ENCODE measurements at places on chromosomes 3 and 15.
A peak's percentile ranks its signal among the peaks of the same experiment; 100 is the strongest.

DNA sequence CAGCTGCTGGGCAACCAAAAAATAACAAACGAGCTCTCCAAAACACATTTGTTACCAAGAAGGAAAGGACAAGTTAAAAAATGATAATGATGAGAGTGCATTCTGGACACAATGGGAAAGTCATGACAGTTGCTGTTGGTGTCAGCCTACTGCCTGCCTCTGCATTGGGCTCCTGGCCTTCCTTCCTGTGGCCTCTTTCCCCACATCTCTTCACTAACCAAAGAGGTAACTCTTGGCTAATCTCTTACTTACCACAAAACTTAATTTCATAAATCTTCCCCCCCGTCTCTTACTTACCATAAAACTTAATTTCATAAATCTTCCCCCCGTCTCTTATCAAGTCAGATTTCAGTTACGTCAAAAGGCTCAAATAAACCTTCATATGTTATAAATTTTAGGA, 58.6 kb downstream of the AGTR1 start:
- no peak for DNase-seq

DNA sequence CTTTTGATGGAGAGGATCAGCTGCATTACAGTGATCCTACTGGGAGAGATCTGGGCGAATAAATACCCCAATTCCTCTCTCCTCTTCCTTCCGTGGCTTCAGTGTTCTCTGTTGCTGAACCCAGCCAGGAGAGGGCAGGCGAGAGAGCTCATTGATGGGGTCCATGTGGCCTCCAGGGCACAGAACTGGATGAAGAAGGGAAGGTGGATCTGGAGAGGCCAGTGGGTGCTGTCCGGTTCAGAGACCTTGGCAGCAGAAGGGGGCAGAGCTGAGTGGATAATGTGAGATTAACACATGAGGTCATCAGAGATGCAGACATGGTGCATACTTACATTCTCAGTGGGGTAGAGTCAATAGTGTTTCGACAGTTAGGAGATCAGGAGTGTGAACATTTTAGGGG, 193.6 kb downstream of the CLSTN2 start:
- DNase-seq, result no peak

GRCh38 chr15:29670266-29670665, 152.0 kb downstream of the TJP1 start:
- no peak for DNase-seq

GRCh38 chr3:62378311-62378789, 5.0 kb upstream of the FEZF2 start:
- DNase-seq, result no peak

DNA sequence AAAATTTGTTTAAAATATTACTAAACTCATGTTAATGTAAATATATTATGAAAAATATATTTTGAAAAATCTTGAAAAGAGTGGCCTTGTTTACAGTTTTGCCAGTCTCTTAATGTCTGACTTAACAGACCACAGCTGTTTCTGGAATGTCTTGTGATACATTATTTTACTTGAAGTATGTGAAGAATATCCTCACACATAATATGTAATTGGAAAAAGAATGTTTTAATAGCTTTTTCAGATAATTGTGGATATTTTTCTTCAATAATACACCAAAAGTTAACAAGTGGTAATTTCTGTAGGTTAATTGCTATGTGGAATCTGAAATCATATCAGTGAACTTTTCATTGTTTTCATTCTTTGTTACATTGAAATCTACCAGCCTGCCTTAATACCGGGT, 101.3 kb downstream of the UBE2E2 start:
- DNase-seq, result no peak

DNA sequence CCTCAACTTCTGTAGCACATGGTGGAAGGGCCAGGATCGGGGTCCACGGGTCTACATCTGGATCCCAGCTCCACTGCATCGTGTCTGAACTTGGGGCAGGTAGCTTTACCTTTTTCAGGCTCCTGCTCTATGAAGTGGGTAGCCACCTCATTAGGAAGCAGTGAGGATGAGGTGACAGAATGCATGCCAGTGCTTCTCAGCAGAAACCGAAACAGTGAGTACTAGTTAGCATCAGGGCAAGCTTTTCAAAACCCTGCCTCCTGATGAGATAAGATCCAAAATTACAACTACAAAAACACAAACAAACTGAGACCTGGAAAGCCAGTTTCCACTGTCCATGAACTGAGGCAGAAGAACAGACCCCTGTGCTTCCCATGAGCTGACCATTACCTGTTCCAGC, 77.4 kb downstream of the ANXA2 start:
- DNase-seq, result no peak

- no peak for DNase-seq
These were observed 130.0 kb upstream of the TJP1 start for GRCh38 chr15:29952225-29952624.

DNA sequence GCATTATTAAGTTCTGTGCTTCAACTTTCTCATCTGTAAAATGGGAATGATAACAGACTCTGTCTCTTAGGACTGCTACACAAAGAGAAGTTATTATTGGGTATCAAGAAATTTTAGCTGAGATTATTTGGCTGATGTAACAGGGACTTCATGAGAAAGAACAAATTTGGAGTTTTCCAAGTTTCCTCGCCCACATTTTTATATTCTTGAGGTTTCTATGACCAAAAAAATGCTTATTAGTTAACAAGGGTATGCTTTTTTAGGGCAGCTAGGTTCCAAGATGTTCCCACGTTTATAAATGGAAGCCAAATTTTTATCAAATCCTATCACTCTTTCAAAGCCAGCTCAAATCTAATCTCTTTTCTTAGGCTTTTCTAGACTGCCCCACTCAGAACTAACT, 50.6 kb upstream of the C3orf80 start:
- DNase-seq, result no peak

- no peak for DNase-seq
These were observed 30.7 kb upstream of the USP3 start for GRCh38 chr15:63473749-63473998.

DNA sequence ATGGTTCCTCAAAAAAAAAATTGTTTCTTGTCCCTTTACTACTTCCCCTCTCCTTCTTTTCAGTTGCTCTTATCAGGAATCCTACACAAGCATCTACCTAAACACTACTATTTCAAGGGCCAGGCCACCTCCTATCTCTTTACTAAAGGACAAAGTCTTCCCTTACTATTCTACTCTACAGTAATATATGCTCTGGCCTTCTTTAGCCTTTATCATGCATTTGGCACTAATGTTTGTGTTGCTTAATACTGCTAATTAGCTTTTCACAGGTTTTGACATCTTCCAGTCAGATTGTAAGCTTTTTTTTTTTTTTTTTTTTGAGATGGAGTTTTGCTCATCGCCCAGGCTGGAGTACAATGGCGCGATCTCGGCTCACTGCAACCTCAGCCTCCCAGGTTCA, 5.3 kb downstream of the CEP19 start:
- DNase-seq, result no peak

DNA sequence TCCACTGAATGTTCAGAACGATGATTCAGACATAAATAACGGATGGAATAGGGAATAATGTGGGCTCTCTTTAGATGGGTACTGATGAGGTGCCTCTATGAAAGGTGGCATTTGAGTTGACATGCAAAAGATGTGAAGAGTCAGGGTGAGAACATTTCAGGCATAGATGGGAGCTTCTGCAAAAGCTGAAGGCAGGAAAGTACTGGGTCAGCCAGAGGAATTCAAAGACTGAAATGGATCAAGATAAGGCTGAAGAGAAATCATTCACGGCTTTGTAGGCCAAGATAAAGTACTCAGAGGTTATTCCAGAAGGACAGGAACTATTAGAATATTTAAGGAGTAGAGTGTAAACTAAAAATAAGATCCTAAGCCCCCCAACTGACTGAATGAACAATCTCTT, 189.6 kb upstream of the MCTP2 start:
- no peak for DNase-seq

- no peak for DNase-seq
These were observed 57.3 kb downstream of the GPR171 start for GRCh38 chr3:151145713-151146070.

- DNase-seq, result no peak
These were observed 267.7 kb downstream of the CHL1 start for GRCh38 chr3:464255-464654.

- DNase-seq, result no peak
These were observed 199.8 kb downstream of the UBE2E2 start for GRCh38 chr3:23402728-23403492.

GRCh38 chr15:78301828-78302227, 2.4 kb upstream of the SKIC8 start:
- no peak for DNase-seq

DNA sequence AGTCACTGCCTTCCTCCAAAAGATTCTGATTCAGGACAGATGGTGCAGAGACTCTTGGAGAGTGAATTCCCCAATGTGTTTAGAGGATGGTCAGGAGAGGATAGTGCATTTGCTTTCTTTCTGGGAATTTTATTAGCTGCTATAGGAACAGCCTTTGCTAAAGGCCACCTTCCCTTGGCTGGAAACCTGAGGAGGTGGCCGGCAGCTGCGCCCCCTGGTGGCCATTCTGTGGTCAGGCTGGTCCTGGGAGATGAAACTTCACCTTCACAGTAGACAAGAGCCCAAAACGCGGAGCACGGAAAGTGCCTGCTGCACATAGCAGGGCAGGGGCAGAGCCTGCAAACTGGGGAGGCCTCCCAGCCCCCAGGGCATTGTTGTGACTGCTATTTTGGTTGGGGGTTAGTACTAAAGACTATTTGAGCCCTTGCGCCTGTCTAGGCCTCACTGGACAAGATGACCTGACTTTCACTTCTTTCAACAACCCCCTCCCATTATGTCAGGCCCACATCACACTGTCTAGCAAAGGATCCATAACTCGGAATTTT, 34.3 kb downstream of the SEC22C start:
- DNase-seq, result peak; percentile 78

DNA sequence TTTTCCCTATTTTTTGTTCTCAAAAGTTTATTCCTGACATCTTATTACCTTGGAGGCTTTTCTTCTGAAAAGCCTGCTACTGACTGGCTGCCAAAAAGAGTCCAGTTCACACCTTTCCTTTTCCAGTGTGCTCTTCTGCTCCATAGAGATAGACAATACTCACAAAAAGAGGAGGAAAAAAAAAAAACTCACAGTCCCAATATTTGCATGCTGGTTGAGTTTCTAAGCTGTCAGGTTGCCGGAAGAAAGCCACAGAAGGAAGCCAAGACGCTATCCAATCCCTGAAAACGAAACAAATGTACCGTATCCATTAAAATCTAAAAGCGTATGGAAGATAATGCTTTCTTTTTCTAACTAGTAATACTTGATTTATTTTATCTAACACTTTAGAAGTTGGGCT, 299.5 kb downstream of the CADM2 start:
- no peak for DNase-seq

DNA sequence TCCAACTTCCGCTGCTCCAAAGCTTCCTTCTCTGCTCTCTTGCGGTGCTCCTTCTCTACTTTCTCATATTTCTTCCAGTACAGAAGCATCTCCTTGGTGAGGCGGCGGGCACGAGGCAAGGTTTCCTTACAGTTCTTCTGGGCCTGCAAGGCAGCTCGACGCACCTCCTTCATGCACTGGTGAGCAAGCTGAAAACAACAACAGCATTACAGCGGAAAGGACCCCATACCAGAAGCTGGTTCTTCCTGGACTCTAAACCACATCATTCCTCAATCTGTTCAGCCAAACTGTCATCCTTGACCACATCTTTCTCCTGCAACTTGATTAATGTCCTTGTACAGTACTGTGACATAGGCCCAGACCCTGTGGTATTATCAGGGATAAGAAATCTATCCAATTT, 36.4 kb downstream of the INO80 start:
- no peak for DNase-seq

DNA sequence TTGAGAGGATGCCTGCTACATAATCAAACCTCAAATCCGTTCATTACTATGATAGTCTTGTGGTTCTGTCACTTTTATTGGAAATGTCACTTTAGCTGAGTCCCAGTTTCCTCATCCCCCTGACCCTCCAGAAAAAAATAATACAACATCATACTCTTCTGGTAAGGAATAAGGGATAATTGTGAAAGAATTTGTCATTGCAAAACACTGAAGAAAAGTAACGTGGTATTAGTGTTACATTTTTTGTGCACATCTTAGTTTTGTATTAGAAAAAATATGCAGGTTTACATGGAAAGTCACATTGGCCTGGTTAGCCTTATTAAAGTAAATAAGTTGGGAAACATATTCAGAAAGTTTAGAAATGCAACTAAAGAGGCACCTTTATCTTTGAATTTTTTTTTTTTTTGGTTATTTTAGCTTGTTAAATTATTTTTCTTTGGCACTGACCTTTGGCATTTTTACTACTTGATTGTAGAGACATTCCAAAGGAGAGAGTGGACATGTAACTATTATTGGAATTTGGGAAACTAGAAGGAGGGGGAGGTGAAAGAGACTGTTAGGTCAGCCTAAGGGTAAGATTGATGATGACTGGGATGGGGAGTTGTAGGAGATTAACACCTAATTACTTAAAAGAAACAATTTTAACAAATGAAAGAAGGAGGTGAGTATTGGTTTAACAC, 462.2 kb upstream of the RARB start:
- DNase-seq, result no peak

DNA sequence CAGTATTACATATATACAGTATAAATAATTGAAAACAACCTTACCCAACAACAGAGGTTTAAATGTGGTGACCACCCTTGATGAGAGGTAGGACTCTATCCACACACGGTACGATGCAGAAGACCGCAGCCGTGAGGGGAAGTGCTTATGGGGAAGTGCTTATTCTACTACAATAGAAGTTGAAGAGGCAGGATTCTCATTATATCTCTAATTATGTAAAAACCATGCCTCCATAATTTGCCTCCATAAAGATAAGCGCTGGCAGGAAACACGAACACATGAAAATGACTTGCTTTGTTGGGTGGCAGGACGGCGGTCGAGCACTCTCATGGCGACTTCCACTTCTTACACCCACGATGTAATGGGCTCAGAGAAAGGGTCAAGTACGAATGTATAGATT, 7.2 kb upstream of the MUC13 start:
- DNase-seq, result no peak

DNA sequence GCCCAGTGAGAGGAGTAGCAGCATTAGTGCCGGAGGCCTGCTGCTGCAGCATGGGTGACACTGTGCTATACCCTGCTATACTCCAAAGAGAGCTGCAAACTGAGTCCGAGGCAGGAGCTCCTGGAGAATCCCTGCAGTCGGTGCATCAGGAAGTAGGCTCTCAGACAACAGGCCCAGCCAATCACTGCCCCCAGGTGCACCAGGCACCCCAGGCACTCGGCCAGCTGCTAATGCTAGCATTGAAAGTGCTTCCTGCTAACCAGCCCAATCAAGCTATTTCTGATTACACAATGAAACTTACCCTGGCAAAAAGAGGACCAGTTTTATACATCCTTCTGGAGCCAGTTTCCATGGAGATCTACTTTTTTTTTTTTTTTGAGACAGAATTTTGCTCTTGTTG, 45.6 kb upstream of the IREB2 start:
- no peak for DNase-seq
